NCI-H82 (cell line): ENCODE measurements at places on chromosomes 11 and 22.
A peak's percentile ranks its signal among the peaks of the same experiment; 100 is the strongest.

- no peak for DNase-seq
These were observed 50.7 kb downstream of the ARHGEF12 start for GRCh38 chr11:120386774-120387371.

GRCh38 chr11:1877211-1878136 lies 14.2 kb downstream of the PRR33 start:
- DNase-seq, result no peak

- no peak for DNase-seq
These were observed 133.5 kb downstream of the CD44 start for GRCh38 chr11:35272391-35272902.

GRCh38 chr11:62393061-62393611 lies 25.7 kb upstream of the SCGB1A1 start:
- peak; percentile 29 for DNase-seq

DNA sequence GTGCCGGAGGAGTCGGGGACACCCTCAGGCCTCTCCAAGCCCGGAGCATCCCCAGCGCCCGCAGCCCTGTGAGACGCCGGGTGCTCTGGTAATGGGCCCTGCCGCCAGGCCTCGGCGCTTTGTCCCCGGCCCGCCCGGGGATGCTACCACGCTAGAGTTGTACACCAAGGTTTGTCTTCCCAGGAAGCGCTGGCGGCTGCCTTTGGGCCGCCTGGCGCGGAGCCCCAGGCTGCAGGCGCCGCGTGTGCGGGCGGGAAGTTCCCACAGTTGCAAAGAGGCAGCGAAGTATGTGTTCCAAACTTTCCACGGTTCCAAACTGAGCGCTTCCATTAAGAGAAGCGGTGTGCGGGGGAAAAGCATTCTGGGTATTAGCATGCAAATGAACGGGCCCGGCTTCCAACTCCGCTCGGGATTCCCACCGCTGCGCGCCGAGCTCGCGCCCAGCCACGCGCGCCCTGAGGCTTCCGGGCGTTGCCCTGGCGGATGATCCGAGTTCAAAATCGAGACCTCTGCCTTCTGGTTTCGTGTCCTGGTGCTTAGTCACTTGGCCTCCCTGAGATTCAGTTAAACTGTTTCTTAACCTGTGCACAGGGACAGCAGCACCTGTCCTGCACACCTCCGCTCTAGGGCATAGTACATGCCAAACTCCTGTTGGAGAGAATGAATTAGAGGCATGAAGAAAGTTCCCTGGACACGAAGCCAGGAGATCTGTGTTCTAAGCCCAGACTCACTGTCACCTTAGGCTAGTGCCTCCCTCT lies 1.3 kb upstream of the PATZ1 start:
- DNase-seq, result peak; percentile 83

- peak; percentile 99 for DNase-seq
These were observed 21.0 kb upstream of the HTATIP2 start for GRCh38 chr11:20342347-20343141.

- DNase-seq, result no peak
These were observed 34.8 kb upstream of the TTC12 start for GRCh38 chr11:113279591-113279990.

- DNase-seq, result peak; percentile 64
These were observed 1068.8 kb downstream of the DLG2 start for GRCh38 chr11:84558085-84558905.

GRCh38 chr11:44608991-44609782 lies 43.7 kb downstream of the CD82 start:
- no peak for DNase-seq

- peak; percentile 11 for DNase-seq
These were observed 50.9 kb downstream of the IGF2 start for GRCh38 chr11:2088284-2088683.

DNA sequence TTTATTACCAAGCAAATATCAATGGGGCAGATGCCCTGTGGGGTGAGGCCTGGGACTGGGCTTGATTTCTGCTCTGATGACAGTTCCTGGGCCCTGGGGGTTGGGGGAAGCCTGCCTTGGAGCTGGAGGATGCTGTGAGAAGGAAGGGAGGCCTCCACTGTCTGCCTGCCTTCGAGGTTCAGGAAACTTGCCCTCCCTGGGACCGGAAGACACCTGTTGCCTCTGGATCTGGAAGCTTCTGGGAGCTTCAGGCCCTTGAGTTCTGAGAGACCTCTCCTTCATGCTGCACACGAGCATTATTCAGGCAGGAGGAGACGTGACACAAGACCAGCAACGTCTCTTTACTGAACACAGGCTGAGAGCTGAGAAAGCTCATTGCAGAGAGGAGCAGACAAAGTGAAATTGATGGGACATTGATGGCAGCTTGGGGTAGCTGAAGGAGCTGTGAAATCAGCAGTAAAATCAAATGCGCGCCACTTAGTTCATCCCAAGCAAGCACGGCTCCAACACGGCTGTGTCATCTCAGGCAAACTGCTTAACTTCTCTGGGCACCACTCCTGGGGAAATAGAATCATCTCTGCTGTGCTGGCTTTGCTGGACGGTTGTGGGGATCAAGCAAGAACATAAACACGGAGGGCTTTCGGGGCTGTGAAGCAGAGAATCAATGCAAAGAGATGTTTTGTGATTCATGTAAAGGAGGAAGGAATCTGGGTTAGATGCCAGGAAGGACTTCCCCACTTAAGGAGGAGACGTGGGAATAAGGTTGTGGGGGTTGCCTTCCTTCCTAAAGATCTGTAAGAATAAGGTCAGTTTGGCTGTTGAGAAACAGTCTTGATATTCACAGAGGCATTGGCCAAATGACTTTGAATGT lies 64.5 kb downstream of the TP53I11 start:
- no peak for DNase-seq

GRCh38 chr22:22446517-22446916 lies 62.0 kb downstream of the ZNF280B start:
- no peak for DNase-seq

- no peak for DNase-seq
These were observed 27.8 kb downstream of the WEE1 start for GRCh38 chr11:9601037-9601875.

- no peak for DNase-seq
These were observed 782 bp downstream of the SMARCB1 start for GRCh38 chr22:23787600-23787896.

DNA sequence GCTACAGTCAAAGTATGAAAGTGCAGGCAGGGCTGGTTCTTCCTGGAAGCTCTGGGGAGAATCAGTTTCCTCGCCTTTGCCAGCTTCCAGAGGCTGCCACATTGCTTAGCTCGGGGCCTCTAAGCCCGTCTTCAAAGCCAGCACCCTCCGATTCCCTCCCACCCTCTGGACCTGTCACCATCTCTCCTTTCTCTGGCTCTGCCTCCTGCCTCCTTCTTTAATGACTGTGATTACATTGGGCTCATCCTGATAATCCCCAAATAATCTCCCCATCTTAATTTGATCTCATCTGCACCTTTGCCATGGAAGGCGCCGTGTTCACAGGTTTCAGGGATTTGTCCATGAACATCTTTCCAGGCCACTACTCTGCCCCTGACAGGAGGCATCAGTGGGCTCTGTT lies 42.5 kb downstream of the MCM5 start:
- DNase-seq, result peak; percentile 94

DNA sequence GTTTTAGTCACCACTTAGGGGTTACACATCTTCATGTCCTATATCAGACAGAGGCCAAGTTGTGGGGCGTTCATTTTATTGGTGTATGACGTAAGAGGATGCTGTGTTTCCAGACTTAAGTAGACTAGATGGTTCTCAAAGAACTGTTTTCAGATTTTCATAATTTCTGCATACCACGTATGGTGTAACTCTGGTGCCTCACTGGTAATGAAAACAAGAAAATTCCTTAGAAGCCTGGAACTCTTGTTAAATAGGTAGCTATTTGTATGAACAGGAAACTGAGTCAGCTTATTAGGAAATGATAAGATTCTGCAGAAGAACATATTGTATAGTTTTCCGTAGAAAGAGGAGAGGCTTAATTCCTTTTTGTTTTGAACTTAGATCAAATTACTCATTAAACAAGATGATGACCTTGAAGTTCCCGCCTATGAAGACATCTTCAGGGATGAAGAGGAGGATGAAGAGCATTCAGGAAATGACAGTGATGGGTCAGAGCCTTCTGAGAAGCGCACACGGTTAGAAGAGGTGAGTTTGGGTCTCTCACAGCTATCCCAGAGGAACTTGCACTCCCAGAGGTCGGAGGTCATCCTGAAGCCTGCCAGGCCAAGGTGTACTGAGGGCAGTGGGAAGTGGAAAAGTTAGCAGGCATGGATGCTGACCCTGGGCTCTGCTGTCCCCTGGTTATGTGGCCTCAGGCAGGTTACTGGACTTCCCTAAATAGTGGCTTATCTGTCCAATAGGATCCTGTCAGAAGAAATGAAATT lies 3.9 kb downstream of the CDC45 start:
- DNase-seq, result no peak

- DNase-seq, result no peak
These were observed 64.7 kb upstream of the WT1 start for GRCh38 chr11:32500001-32500400.
